ENCODE measurements at places on chromosomes 3 and 15.
A peak's percentile ranks its signal among the peaks of the same experiment; 100 is the strongest.

DNA sequence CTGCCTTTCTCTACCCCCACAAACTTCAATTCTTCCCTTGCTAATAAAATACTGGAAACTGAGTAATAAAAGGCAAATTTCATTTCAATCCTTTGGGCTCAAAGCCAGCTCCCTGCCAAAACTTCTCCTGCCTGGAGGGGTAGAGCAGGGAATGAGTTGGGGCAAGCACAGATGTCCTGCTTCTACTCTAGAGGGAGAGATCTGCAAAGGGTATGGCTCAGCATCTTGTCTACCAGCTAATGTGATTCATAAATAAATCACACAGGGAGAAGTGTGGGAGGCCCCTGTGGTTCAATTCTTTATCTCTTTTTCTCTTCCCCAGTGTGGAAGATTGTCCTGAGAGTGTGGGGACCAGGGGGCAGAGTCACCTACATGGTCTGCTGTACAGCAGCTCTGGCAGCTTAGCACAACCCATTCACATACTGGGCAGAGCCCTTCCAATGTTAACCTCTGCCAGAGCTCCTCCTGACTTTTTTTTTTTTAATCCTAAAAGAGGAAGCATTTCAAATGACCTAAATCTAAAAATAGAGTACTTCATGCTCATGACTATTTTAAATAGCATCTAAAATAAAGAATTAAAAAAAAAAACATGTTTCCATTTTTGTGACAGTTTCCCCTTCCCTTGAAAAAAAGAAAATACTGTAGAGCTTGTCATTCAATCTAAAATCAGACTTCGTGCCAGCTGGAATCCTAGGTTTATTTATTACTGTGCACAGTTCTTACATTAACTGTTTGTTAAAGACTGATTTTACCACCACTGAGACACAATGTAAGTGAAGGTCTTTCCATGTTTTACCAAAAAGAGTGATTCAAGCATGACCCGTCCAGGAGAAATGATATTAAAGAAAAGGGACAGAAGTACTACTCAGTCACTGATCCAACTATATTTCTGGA is 1083.7 kb upstream of the CFAP20DC start:
- no peak for DNase-seq

DNA sequence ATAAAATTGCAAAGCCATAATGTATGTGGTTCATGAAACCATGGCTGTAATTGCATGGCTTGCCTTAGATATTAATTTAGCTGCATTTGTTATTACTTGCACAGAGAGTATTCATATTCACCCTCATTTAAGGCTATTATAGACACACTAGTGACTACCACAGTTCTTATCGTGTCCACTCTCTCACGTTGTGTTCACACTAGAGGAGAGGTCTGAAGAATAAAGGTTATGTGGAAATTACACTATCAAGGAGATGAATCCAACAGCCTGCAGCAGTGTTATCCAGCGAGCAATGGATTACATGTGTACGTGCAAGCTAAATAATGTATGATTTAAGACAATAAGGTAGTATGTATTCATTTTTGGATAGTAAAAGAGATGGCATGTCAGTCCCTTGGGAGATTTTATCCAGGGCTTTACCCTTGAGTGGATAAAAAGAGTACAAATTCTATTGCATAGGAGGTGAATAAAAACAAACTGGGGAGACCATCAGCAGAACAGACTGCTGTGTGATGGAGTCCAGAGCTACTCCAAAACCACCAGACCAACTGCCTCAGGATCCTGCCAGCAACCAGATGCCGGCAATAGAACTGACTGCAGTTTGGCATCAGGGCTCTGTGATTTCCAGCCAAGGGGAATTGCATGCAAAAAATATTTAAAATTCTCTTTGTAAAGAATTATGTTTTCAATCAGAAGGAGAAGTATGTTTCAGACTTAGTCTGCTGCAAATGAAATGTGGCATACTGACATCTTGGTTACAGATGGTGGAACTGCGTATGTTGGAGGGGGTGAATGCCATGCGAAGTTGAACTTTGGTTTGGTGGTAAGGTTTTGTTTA is 146.6 kb downstream of the RBMS3 start:
- DNase-seq = no peak

DNA sequence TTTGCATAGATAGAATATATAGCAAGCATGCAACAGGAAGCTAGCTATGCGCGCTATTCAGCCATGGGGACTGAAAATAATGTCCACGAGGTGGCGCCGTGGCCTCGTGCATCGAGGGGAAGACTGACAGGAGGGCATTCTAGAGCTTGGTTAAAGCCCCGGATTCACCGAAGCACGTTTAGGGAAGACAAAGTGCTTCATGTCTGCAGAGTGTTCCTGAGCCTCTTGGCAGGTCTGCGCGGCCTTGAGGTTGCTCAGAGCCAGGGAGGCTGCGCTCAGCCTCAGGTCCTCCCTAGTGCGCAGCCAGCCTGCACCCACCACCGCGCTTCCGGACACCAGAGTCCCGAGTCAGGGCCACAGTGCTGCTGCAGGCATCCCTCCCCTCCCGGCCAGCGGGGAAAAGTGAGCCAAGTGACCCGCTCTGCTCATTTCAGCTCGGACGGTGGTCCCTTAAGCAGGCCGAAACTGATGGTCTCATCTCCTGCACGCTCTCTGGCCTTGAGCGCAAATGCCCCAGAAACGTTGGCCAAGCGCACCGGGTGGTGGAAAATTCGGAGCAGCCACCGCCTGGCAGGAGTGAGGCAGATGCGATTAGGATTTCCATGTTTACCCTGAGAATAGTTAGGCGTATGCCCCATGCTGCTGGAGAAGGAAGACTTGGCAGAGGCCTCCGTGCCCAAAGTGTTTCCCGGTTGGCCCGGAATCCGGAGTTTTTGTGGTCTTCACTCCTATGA is 24.8 kb downstream of the GABRA5 start:
- DNase-seq = no peak

GRCh38 chr3:40387001-40387894 is at the start of gene ENTPD3:
ENTPD3 (plus strand) TSS chr3:40387184; CDS start chr3:40388058, 874 bp downstream.
- DNase-seq = peak; percentile 27

- no peak for DNase-seq
Observed at GRCh38 chr3:195692354-195692685, 28.5 kb upstream of the MUC20 start.

Measured in stimulated activated CD8-positive, alpha-beta memory T cell treated with anti-CD3 and anti-CD28 coated beads, Interleukin-7, amount 100 ng/mL, for 4 hours (primary cell).